ENCODE measurements at places on chromosomes 16 and 17.

DNA sequence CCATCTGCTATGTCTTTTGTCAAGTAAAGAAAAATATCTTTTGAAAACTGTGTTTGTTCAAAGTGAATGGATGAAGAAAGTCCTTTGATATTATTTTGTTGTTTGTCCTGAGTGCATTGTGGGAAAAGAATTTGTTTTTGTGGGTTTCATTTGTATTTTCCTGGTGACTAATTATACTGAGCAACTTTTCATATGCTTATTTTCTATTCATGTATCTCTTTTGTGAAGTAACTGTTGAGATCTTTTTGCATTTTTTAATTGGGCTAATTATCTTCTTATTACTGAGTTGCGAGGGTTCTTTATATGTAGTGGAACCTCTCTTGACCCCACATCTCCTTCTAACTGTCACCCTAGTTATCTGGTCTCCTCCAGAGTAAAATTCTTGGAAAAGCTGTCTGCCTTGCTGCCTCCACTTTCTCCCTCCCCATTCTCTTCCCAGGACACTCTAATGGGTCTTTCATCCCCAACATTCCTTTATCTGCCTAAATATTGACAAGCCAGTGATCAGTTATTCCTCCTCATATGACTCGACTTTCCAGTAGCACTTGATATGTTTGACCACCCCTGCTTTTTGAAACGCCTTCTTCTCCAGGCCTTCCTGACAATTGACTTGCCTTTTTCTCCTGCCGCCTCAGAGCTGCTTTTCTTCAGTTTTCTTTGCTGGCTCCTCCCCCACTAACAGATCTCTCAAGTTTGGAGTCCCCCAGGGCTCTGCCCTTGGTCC is 117.6 kb upstream of the HAS3 start:
- no peak for DNase-seq

- no peak for DNase-seq
Observed at GRCh38 chr16:66020046-66020445, 346.4 kb upstream of the CDH5 start.

DNA sequence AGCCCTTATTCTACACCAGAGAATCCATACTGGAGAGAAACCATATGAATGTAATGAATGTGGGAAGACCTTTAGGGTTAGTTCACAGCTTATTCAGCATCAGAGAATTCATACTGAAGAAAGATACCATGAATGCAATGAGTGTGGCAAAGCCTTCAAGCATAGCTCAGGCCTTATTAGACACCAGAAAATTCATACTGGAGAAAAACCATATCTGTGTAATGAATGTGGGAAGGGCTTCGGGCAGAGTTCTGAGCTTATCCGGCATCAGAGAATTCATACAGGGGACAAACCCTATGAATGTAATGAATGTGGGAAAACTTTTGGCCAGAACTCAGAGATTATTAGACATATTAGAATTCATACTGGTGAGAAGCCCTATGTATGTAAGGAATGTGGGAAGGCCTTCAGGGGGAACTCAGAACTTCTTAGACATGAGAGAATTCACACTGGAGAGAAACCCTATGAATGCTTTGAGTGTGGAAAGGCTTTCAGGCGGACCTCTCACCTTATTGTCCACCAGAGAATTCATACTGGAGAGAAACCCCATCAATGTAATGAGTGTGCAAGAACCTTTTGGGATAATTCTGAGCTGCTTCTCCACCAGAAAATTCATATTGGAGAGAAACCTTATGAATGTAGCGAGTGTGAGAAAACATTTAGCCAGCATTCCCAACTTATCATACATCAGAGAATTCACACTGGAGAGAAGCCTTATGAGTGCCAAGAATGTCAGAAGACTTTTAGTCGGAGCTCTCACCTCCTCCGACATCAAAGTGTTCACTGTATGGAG is 14.1 kb downstream of the ZFP3 start:
- no peak for DNase-seq

GRCh38 chr16:22977294-22977697 is 163.3 kb downstream of the HS3ST2 start:
- no peak for DNase-seq

GRCh38 chr17:14118951-14119350 is 49.6 kb downstream of the COX10 start:
- DNase-seq: no peak

GRCh38 chr16:48194828-48195556 is 39.2 kb upstream of the ABCC12 start:
- DNase-seq: no peak

- DNase-seq: no peak
Observed at GRCh38 chr17:72771734-72772133, 320.8 kb downstream of the SLC39A11 start.

GRCh38 chr16:7398536-7398935 is 65.9 kb downstream of the RBFOX1 start:
- no peak for DNase-seq

DNA sequence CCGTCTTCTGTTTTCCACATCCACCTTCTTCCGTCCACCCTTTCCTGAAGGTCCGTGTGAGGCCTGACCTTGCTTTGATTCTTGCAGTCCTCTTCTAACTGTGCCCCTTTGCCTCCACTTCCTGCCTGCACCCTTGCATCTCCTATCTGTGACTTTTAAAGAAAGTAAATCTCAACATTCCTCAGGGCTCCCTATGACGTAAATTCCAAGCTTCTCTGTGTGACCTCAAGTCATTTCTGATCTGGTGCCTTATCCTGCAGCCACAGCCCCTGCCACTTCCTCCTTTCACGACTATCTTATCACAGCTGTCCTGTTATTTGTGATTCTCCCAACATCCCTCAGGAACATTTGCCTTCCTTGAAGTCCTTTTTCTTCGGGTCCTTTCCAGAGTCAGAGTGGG is 520.5 kb downstream of the CDH13 start:
- DNase-seq: no peak

DNA sequence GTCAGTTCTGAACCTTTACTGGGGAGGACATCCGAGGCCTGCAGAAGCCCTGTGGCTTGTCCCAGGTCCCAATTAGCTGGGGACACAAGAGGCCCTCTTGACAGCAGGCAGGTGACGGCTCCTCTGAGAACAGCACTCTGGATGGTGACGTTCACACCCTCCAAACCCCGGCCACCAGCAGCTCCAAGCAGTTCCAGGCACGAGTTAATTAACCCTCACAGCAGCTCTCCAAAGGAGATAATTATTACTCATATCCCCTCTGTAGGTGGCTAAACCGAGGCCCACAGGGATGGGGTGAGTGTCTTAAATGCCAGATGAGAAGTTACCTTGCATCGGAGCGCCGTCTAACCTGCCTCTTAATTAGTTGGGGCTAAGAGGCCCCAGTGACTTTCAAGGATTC is 168.9 kb upstream of the CIBAR2 start:
- DNase-seq: no peak

- DNase-seq: no peak
Observed at GRCh38 chr16:84358601-84359295, 9.6 kb upstream of the ATP2C2 start.

DNA sequence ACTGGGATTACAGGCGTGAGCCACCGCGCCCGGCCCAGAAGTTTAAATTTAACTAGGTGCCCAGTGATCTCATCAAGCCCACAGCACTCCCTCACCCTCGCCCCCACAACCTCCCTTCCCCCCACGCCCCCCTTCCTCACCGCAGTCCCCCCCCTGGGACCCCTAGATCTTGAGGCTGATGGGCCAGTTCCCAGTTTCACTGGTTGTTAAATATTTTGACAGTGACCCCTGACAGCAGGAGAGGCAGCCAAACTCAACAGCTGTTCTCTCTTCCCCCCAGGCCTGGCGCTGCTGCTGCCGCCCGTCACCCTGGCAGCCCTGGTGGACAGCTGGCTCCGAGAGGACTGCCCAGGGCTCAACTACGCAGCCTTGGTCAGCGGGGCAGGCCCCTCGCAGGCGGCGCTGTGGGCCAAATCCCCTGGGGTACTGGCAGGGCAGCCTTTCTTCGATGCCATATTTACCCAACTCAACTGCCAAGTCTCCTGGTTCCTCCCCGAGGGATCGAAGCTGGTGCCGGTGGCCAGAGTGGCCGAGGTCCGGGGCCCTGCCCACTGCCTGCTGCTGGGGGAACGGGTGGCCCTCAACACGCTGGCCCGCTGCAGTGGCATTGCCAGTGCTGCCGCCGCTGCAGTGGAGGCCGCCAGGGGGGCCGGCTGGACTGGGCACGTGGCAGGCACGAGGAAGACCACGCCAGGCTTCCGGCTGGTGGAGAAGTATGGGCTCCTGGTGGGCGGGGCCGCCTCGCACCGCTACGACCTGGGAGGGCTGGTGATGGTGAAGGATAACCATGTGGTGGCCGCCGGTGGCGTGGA is 15.6 kb downstream of the QPRT start:
- DNase-seq: no peak

GRCh38 chr16:31130899-31131298 is 4.6 kb downstream of the PRSS8 start:
- DNase-seq: no peak

DNA sequence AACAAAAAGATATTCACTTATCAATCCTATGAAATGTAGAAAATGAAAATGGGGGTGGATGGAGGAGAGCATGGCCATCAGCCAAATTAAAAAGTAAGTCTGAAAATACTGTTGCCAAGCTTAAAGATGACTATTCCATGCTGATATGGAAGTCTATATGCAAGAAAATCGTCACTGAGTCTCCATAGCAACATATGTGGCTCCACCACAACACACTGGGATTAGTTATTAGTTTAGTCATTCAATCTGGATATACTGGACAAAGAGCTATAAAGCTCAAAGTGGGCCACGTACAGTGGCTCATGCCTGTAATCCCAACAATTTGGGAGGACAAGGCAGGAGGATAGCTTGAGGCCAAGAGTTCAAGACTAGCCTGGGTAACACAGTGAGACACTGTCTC is 24.7 kb upstream of the PSMD7 start:
- DNase-seq: no peak

DNA sequence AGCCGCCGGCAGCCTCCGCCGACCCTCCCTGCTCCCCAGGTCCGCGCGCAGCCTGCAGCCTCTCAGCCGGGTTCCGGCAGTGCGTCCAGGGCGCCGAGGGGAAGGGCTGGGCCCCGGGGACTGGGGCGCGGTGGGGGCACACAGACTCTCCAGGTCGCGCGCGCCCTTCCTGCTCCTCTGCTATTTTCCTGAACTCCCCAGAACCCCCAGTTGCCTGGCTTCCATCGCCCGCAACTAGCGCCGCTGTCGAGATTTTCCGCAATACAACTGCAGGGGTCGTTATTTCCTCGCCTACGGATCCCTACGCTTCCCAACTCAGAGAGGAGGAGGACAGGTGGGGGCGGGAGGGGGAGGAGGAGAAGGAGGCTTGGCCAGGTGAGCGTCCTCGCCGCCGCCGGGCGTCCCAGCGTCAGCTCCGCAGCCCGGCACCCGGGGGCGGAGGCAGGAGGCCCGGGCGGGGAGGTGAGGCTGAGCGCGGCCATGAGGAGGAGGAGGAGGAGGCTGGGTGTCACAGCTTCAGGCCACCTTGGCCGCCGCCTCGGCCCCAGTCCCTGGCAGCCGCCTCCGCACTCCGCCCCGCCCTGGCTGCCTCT is at the start of gene CA10:
CA10 (minus strand) TSS at position 265 of the 593 bp plus-strand sequence.
- DNase-seq: peak; percentile 42

GRCh38 chr16:49725651-49726050 is 130.3 kb downstream of the ZNF423 start:
- DNase-seq: no peak

DNA sequence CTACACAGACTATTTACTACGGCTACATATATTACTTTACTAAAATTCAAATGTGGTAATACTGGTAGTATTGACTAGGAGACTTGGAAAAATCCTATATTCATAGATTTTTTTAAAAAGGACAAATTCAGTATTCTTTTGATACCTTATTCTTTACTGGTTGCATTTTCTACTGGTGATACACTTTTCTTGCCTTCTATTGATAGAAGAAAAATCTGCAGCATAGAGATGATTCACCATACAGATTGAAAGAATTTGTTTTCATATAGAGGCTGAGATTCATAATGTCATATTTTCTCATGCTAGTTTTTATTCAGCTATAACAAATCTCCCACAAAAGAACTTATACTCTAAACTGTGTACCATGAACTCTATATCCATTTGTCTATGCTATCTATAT is 195.4 kb upstream of the C17orf78 start:
- no peak for DNase-seq

- no peak for DNase-seq
Observed at GRCh38 chr16:17321824-17322223, 148.9 kb downstream of the XYLT1 start.

Data from cerebellar nuclear complex (tissue), 1 donor.